ENCODE measurements at places on chromosomes 1 and 21. TPM values are rescaled to one million over a fixed set of nuclear protein-coding genes. Genes with fewer than 3 reads are reported as not detected.

HFM1 gene
- total RNA-seq: 15.1 TPM

- no peak overlapping the region for H3K27ac ChIP-seq
- H3K27me3 ChIP-seq: no peaks in the 10 kb centered on the region
- DNase-seq: no peak
- no peaks in the 10 kb centered on the region for H3K4me1 ChIP-seq
- no peak overlapping the region for H3K4me3 ChIP-seq
These were observed 293.9 kb downstream of the GRIK1 start for GRCh38 chr21:29645666-29646553.

- peaks cover 21% of the 10 kb centered on the region for H3K4me1 ChIP-seq
- H3K4me3 ChIP-seq: no peak overlapping the region
- H3K27ac ChIP-seq: no peak overlapping the region
- H3K27me3 ChIP-seq: no peaks in the 10 kb centered on the region
These were observed 116.7 kb downstream of the CDC7 start for GRCh38 chr1:91617285-91617765.

DNA sequence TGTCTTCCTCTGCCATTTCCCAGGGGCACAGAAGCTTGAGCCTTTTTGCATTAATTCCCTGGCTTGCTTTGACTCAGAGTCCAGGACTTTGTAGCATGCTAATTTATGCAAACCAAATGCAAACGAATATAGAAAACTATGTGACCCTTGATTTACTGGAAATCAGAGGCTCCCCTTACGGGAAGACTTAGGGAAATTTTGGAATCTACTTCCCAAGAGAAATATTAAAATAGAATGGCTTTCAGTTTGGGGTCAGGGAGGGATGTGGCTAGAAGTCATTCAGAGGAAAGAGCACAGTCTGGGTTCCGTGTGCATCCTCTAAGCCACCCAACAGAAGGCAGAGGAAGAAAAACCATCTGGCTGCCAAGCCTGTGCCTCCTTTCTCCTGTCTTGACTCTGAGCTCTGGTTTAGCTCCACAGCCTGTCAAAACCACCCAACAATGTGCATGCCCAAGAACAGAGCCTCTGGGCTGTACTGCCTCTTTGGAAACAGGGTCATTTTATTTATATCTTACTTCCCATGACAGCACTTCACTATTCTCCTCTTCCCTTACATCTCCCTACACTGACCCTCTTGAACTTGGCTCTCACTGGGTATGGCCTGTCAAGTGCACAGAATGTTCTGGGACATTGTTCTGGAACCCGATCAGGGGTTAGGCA is 30.1 kb downstream of the ATF3 start:
- no peaks in the 10 kb centered on the region for H3K27me3 ChIP-seq
- no peak overlapping the region for H3K27ac ChIP-seq
- DNase-seq: no peak
- peaks cover 8% of the 10 kb centered on the region for H3K4me1 ChIP-seq
- no peak overlapping the region for H3K4me3 ChIP-seq

RSPH1 gene
- 0.04 TPM for total RNA-seq

DNA sequence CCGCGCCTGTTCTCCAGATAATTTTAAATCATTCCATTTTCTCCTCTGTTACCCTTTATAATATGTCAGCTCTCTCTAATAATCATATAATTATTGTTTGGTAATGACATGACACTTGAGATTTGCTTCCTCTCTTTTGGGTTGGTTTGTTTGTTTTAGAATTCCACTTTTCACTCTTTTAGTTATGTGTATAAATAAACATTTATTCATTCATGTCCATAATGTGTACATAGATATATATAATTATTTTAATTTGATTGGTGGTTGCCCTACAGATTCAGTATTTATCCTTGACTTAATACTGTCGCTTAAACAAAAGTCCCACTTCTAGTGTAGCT is 93.4 kb upstream of the FMN2 start:
- H3K36me3 ChIP-seq: no peaks in the 10 kb centered on the region
- DNase-seq: no peak
- H3K27ac ChIP-seq: no peak overlapping the region
- no peaks in the 10 kb centered on the region for H3K4me1 ChIP-seq
- H3K4me3 ChIP-seq: peak overlapping the region; percentile 66
- peaks cover 35% of the 10 kb centered on the region for H3K27me3 ChIP-seq

GRCh38 chr1:246450611-246451251 is 56.3 kb downstream of the SMYD3 start:
- DNase-seq: peak; percentile 11
- peaks cover 2% of the 10 kb centered on the region for H3K4me1 ChIP-seq
- H3K36me3 ChIP-seq: no peaks in the 10 kb centered on the region
- no peak overlapping the region for H3K27ac ChIP-seq
- no peaks in the 10 kb centered on the region for H3K27me3 ChIP-seq
- no peak overlapping the region for H3K4me3 ChIP-seq

CXADR gene
- 226 TPM for total RNA-seq

DNA sequence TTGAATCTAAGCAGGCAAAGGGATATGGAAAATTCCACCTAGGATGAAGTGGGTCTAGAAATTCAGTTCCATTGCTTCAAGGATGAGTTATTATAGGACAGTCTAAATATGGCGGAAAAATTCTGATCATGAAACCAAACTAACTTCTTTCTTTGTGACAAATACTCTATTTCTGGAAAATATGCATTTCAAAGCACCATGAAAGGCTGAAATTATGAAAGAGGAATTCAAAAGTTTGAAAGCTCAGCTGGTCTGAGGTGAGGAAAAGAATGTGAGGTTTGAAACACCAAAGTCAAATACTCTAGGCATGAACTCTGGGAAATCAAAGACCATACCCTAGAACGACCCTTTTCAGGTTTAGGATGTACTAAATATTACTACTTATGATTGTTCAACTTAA is 36.4 kb upstream of the COL11A1 start:
- H3K27me3 ChIP-seq: no peaks in the 10 kb centered on the region
- no peak overlapping the region for H3K27ac ChIP-seq
- no peak overlapping the region for H3K4me3 ChIP-seq
- no peaks in the 10 kb centered on the region for H3K4me1 ChIP-seq

- H3K27me3 ChIP-seq: no peaks in the 10 kb centered on the region
- H3K27ac ChIP-seq: no peak overlapping the region
- no peak for DNase-seq
- no peaks in the 10 kb centered on the region for H3K4me1 ChIP-seq
- no peaks in the 10 kb centered on the region for H3K36me3 ChIP-seq
These were observed 37.2 kb downstream of the LRRC8C start for GRCh38 chr1:89670163-89670562.

DNA sequence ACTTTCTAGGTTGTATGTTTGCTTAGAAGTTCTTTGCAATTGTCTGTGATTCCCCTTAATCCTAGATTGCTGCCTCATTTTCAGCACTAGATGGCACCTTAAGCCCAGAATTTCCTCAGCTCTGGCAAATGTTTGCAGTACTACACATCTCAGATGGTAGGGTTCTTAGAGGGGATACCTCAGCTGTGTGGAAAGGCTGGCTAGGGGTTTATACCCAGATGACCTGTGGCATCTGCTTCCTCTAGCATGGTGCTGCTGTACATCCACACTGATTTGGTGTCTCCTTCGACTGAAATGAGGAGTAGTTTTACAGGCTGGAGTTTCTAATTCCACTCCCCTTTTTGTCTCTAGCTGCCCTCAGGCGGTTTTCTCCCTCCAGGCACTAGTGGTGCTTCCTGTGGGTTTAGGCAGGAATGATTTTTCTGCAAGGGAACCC is 23.5 kb downstream of the ASB17 start:
- H3K4me3 ChIP-seq: no peak overlapping the region
- peak; percentile 63 for DNase-seq
- no peaks in the 10 kb centered on the region for H3K4me1 ChIP-seq
- no peaks in the 10 kb centered on the region for H3K36me3 ChIP-seq
- no peak overlapping the region for H3K27ac ChIP-seq
- no peaks in the 10 kb centered on the region for H3K27me3 ChIP-seq

KCNC4 gene
- 1.3 TPM for total RNA-seq

DNA sequence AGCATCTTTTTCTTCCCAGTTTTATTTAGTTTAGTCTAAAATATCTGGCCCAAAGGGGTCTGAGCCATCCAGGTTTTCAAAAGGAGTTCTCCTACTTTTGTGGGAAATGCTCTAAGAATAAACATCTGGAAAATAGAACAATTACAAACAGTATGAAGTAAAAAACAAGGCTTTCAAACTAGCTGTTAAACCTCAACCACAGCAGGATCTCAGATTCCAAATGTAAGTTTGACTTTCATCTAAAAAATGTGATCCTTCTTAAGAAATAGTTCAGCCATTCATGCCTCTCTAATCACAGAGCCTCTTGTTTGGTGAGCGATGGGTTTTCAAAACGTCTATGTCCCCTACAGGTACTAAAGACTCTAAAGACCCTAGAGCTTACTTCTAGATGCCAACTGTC is 413.5 kb downstream of the DUSP10 start:
- no peaks in the 10 kb centered on the region for H3K4me1 ChIP-seq
- no peak overlapping the region for H3K27ac ChIP-seq
- H3K36me3 ChIP-seq: no peaks in the 10 kb centered on the region
- no peaks in the 10 kb centered on the region for H3K27me3 ChIP-seq

- H3K27ac ChIP-seq: no peak overlapping the region
- peaks cover 23% of the 10 kb centered on the region for H3K4me1 ChIP-seq
- DNase-seq: peak; percentile 34
- no peaks in the 10 kb centered on the region for H3K36me3 ChIP-seq
- no peak overlapping the region for H3K4me3 ChIP-seq
These were observed 31.1 kb downstream of the TMCO4 start for GRCh38 chr1:19768353-19769210.

TMEM269 gene
- total RNA-seq: 0.47 TPM

SYT2 gene
- total RNA-seq: 0.37 TPM

CELA3A gene
- not detected for total RNA-seq

RNU1-2 gene
- under 0.01 TPM for total RNA-seq

PEX10 gene
- total RNA-seq: 39.3 TPM

HES4 gene
- total RNA-seq: 35.7 TPM

KCNQ4 gene
- total RNA-seq: not detected

- H3K4me3 ChIP-seq: no peak overlapping the region
- DNase-seq: no peak
- no peaks in the 10 kb centered on the region for H3K27me3 ChIP-seq
- peaks cover 2% of the 10 kb centered on the region for H3K4me1 ChIP-seq
- H3K36me3 ChIP-seq: no peaks in the 10 kb centered on the region
These were observed 24.8 kb downstream of the GRIK3 start for GRCh38 chr1:37009521-37009920.

TNNI3K gene
- 1.9 TPM for total RNA-seq

- H3K4me1 ChIP-seq: peaks cover 14% of the 10 kb centered on the region
- peaks cover 22% of the 10 kb centered on the region for H3K27me3 ChIP-seq
- H3K27ac ChIP-seq: no peak overlapping the region
- no peaks in the 10 kb centered on the region for H3K36me3 ChIP-seq
These were observed 60.7 kb upstream of the MROH9 start for GRCh38 chr1:170874671-170875070.

DNA sequence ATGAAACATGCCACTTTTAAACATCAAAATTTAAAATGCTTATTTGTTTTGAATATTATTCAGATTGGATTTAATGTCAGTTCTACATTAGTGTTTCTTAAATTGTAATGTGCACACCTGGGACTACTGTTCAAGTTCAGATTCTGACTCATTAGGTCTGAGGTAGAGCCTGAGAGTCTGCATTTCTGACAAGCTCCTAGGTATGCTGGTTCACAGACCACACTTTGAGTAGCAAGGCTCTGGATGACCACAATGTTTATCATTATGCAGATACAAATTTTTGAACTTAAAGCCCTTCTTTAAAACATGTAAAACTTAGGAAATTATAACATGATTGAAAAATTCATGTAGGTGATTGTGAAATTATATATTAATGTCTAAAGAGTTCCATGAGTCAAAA is 40.2 kb downstream of the TTLL7 start:
- no peaks in the 10 kb centered on the region for H3K27me3 ChIP-seq
- DNase-seq: no peak
- H3K4me1 ChIP-seq: peaks cover 9% of the 10 kb centered on the region

GRCh38 chr1:174266476-174266875 is 107.2 kb downstream of the RABGAP1L start:
- no peaks in the 10 kb centered on the region for H3K27me3 ChIP-seq
- no peak overlapping the region for H3K4me3 ChIP-seq
- no peak for DNase-seq
- H3K27ac ChIP-seq: no peak overlapping the region

DNA sequence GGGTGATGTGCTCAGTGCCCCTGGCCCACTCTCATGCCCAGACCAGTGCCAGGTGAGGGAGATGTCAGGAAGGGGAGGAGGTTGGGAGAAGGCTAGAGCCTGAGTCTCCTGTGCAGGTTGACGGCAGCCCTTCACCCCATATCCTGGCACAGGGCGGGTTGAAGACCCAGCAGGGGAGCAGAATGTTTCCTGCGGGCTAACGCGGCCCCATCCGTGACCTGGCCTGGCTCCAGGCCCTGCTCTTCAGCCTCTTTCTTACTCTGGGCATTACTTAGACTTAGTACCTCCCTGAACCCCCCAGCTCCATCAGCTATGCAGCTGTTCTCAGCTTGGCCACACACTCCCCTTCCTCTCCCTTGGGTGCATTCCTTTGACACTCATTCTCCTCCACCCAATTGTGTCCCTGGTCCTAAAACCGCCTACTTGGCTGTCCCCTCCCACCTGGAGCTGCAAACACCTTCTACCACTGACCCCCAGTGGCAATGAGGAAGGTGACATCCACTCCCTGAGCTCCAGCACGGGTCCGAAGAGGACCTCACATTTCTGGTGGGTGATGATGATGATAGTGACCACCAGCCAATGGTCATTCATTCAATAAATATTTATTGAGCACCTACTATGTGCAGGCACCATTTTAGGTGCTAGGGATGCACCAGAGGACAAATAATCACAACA is 179.0 kb downstream of the PTPRU start:
- H3K36me3 ChIP-seq: no peaks in the 10 kb centered on the region
- no peak overlapping the region for H3K27ac ChIP-seq
- H3K4me3 ChIP-seq: no peak overlapping the region
- H3K4me1 ChIP-seq: peaks cover 11% of the 10 kb centered on the region
- H3K27me3 ChIP-seq: no peaks in the 10 kb centered on the region
- peak; percentile 40 for DNase-seq

- no peaks in the 10 kb centered on the region for H3K27me3 ChIP-seq
- peak; percentile 47 for DNase-seq
- peaks cover 20% of the 10 kb centered on the region for H3K4me1 ChIP-seq
- H3K27ac ChIP-seq: peak overlapping the region; percentile 21
- no peaks in the 10 kb centered on the region for H3K36me3 ChIP-seq
- H3K4me3 ChIP-seq: no peak overlapping the region
These were observed 7.7 kb downstream of the CFAP298 start for GRCh38 chr21:32604464-32604863.

FCRL6 gene
- total RNA-seq: not detected

TBX15 gene
- total RNA-seq: 2.8 TPM

DNA sequence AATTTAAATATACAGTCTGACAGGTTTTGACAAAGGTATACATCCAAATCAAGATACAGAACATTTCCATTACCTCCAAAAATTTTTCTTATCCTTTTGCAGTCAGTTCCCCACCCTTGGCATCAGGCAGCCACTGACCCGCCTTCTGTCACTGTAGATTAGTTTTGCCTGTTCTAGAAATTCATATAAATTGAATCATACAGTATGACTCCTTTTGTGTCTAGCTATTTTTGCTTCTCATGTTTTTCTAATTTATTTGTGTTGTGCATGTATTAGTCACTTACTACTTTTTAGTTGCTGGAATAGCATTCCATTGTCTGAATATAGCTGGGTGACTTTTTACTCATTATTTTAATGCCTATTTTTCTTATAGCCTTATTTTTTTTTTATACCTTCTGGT is 3.8 kb downstream of the UTP25 start:
- H3K27ac ChIP-seq: no peak overlapping the region
- no peaks in the 10 kb centered on the region for H3K4me1 ChIP-seq
- H3K27me3 ChIP-seq: no peaks in the 10 kb centered on the region
- H3K4me3 ChIP-seq: no peak overlapping the region
- DNase-seq: no peak
- peaks cover 6% of the 10 kb centered on the region for H3K36me3 ChIP-seq

GRCh38 chr1:6358757-6359201 is 34.8 kb downstream of the ACOT7 start:
- no peaks in the 10 kb centered on the region for H3K27me3 ChIP-seq
- peak overlapping the region; percentile 20 for H3K27ac ChIP-seq
- DNase-seq: peak; percentile 34
- H3K4me3 ChIP-seq: no peak overlapping the region
- peaks cover 20% of the 10 kb centered on the region for H3K4me1 ChIP-seq
- H3K36me3 ChIP-seq: no peaks in the 10 kb centered on the region

KRTAP13-4 gene
- not detected for total RNA-seq

Measured in neural progenitor cell (in vitro differentiated cells).